ENCODE measurements at places on chromosomes 4 and X.

DNA sequence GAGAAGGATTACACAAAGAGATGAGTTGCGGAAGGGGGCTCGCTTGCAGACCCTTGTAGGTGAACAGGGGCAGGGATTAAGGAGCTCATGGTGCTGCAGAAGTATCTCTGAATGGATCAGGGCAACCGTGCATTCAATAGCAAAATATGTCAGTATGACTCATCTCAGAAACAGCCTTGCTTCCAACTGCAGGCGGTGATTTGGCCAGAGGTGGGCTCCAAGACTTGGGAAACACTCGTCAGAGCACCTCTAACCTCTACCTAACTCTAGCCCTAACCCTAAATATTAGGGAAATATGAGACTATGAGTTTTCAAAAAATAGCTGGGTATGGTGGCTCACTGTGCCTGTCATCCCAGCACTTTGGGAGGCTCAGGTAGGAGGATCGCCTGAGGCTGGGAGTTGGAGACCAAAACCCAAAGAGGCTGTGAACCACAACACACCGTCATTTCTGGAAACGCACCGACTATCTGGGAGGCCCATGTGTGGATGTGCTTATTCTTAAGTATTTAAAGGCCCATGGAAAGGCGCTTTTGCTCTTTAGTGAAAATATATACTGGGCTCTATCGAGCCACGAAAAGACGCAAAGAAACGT lies 102.6 kb downstream of the DHRSX start:
- DNase-seq = no peak

GRCh38 chr4:102826105-102826889 lies 1.1 kb downstream of the UBE2D3 start:
- DNase-seq = no peak

GRCh38 chr4:109053257-109053656 lies 249.2 kb downstream of the COL25A1 start:
- DNase-seq = no peak

DNA sequence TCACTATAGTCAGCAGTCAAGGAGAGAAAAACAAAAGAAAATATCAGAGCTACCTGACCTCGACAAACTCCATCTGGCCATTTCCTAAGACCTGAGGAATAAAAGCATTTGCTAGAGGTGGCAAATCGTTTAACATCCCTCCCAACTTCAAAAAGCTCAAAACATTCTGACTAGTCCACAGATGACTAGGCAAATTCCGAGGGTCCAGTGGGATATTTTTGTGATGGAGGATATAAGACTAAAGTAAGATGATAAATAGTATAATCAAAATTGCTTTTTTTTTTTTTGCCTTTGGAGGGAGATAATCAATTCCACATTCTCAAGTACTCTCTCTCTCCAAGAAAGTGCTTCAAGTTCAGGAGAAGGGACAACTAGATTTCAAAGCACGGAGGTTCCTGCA lies 119.1 kb upstream of the ETNPPL start:
- DNase-seq = no peak

- no peak for DNase-seq
These were observed 176.0 kb downstream of the LDB2 start for GRCh38 chr4:16722416-16722815.

- DNase-seq = no peak
These were observed 49.6 kb downstream of the DKK2 start for GRCh38 chr4:106986486-106986885.

- DNase-seq = no peak
These were observed 8.8 kb downstream of the EPHA5 start for GRCh38 chr4:65661471-65661870.

GRCh38 chrX:153032397-153033118 lies 23.7 kb upstream of the PNMA3 start:
- DNase-seq = peak; percentile 58

GRCh38 chr4:171719691-171720090 lies 93.5 kb upstream of the GALNTL6 start:
- no peak for DNase-seq

GRCh38 chrX:92231391-92231790 lies 452.2 kb downstream of the PCDH11X start:
- no peak for DNase-seq

GRCh38 chrX:16087076-16087475 lies 36.3 kb upstream of the GRPR start:
- DNase-seq = no peak

- DNase-seq = no peak
These were observed 661 bp downstream of the SPIN4 start for GRCh38 chrX:63350465-63350877.

DNA sequence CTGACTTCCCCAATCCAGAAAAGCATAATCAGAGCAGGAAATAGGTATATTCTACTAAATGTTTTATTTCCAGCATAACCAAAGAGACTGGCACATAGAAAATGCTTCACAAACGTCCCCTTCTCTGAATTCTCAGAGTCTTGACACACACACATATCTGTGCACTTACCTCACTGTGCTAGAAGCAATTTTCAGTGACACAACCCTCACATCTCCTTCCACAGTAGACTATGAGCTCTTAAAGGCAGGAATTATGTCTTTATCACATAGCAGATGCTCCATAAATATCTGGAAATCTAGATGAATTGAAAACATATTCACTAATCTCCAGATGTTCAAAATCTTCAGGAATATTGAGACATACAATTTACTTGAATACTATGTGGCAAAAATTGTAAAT lies 5.9 kb downstream of the SOWAHB start:
- DNase-seq = no peak

DNA sequence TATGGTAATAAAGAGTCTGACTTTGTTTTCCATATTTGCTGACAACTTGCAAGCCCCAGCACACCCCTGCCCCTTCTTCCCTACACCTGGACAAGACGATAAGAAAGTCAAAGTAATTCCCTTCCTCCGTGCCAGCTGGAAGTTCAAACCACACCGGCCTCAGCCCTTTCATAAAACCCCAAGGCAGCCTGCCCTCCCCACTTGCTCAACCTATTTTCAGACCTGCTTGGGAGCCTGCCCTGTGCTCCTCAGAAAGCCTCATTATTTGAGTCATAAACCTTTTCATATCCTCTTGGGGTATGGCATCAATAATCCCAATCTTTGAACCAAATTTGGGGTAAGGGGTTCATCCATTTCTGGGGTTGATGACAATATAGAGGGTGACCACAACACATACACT lies 29.5 kb downstream of the NIPAL1 start:
- DNase-seq = no peak

- DNase-seq = peak; percentile 68
These were observed at the start of gene PORCN for GRCh38 chrX:48508400-48509244. TSS of gene PORCN (plus strand) at chrX:48508992. CDS start at chrX:48509821, 829 bp downstream.

GRCh38 chr4:101346351-101347266 lies 717 bp downstream of the PPP3CA start:
- peak; percentile 19 for DNase-seq

DNA sequence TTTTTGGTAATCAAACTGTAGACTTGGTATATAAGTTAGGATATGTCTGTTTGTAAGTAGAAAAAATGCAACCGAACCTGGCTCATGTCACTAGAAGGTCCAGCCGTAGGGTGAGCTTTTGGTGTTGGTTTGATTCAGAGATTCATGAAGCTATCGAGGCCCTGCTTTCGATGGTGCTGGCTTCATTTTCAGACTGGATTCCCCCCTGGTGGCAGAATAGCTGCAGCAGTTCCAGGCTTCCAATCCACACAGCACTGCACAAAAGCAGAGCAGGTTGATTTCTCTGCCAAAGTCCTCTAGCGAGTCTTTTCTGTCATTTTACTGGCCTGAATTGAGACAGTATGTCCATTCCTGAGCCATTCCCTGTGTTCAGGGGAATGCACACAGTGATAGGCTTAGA lies 33.1 kb downstream of the PDK3 start:
- no peak for DNase-seq

- no peak for DNase-seq
These were observed 8.8 kb upstream of the GEMIN8 start for GRCh38 chrX:14038375-14039085.

DNA sequence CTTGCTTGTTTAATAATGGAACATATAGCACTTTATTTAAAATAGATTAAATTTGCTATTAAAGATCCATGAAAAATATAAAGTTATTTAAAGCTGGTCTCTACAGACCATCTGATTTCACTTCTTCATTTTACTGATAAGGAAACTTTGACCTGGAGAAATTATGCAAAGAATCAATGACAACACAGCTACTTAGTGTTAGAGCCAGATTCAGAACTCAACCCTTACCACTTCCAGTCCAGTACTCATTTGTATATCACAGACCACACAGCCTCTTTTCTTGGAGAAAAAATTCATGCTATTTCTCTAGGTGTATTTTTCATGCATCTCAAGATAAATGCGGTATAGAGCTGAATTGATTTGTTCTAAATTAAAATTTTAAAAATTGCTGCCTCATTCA lies 34.0 kb downstream of the WDFY3 start:
- DNase-seq = no peak

GRCh38 chr4:138223231-138223910 lies 18.8 kb downstream of the SLC7A11 start:
- no peak for DNase-seq

GRCh38 chr4:18568600-18568999 lies 547.0 kb upstream of the LCORL start:
- no peak for DNase-seq

DNA sequence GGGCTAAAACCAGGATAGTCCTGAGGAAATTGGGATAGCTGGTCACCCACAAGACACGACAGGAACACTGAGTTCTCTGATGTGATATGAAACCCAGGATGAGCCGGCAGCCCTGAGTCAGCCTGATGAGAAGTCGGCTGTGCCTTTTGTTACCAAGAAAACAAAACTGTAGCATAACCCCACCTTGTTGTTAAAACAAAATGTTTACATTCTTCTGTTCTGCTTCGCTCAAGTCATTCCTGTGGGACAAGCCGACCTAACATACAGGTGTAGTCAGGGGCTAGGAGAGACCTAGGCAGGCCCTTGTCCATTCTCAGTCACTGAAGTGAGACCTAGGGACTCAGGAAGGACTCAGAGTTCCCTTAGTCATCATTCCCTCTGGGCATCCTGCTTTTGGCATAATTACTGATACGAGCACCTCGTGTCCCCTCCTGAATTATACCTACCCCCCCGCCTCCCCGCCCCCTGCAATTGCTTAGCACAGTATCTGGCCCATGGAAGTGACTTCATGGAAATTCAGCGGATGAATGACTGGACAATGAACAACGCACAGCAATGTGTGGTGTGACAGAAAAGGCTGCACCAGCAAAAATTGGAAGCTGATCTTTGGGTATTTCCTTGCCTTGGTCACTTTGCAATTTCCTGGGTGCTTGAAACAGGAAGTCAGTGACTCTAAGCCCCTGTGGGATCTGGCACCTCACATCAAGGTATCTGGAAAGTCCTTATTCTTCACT lies 31.9 kb upstream of the TLR2 start:
- no peak for DNase-seq

DNA sequence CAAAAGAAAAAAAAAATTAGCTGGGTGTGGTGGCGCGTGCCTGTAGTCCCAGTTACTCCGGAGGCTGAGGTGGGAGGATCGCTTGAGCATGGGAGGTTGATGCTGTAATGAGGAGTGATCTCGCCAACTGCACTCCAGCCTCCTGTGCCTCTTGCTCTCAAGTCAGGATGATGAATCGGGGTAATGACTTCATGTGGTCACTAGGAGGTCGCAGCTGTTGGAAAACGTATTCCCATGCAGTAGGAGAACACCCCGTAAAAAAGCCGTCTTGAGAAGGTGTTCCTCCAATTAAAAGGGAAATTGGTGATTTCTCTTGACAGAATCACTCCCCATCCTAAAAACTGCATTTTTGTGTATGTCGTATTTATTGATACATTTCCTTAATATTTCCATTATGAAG lies 2.2 kb downstream of the CCNB3 start:
- DNase-seq = no peak

GRCh38 chrX:46327566-46328115 lies 217.6 kb downstream of the ZNF674 start:
- no peak for DNase-seq

- DNase-seq = no peak
These were observed 26.2 kb upstream of the SCRG1 start for GRCh38 chr4:173424899-173425805.

DNA sequence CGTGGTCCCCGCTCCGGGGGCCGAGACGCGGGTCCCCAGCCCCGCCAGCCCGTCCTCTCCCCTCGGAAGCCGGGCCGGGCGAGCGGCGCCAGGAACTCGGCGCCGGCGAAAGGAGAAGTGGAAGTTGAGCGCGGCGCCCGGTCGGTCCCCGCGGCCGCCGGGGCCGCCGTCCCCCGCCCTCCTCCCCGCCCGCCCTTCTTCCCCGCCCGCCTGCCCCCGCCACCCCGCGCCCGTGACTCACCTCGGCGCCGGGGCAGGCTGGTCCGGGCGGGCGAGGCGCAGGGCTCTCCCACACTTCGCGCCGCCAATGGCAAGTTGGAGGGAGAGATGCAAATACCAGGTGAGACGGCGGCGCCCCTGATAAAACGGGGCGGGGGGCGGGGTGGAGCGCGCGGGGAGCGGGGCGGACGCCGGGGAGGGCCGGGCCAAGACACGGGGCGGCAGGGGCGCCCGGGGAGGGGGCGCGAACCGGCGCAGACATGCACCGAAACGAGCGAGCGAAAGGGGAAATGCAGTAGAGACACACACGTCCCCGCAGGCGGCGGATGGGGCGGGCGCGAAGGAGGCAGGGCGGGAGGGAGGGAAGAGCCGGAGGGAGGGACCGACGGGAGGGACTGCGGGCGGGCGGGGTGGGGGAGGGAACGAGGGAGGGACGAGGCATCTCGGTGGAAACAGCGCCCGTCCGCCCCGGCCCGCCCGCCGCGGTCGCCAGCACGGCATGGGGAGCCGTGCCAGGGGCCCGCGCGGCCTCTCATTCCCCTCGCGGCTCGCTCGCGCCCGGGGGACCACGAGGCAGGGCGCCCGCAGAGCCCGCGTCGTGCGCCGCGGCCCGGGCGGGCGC lies at the start of gene ELF4:
TSS of gene ELF4 (minus strand) at position 119 of the 841 bp plus-strand sequence. CDS start 29,167 bp downstream, outside the sequence.
- no peak for DNase-seq

- no peak for DNase-seq
These were observed at the start of gene FRAS1 for GRCh38 chr4:78057135-78057599. TSS of gene FRAS1 (plus strand) at chr4:78057323. CDS start at chr4:78058010, 687 bp downstream.

- DNase-seq = no peak
These were observed 21.1 kb downstream of the RASL11B start for GRCh38 chr4:52883183-52883621.

- DNase-seq = no peak
These were observed 4.0 kb upstream of the EGF start for GRCh38 chr4:109908731-109909130.

DNA sequence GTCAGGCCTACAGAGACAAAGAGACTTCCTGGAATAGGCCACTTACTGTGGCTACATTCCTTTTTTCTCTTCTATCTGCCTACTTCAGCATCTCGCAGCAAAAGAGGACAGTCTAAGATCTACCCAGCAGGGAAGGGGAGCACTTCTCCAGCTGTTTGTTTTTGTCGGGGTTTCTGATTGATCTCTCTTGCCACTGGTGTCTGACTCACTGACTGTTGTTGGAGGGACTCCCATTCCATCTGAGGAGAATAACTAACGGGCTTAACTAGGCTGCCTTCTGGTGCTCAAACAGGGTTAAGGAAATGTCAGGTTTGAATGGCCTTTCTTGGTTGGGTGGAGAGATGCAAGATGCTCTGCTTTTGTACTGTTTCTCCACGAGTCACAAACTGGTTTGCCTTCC lies 100.2 kb upstream of the TMEM164 start:
- no peak for DNase-seq

- DNase-seq = no peak
These were observed 15.8 kb downstream of the MAGEB1 start for GRCh38 chrX:30262763-30263162.
